Thyroid gland (tissue), 4 donors: ENCODE measurements at places on chromosomes 5 and 9. TPM values are rescaled to one million over a fixed set of nuclear protein-coding genes. Genes with fewer than 3 reads are reported as not detected.

Gene KIF4B
- not detected for total RNA-seq

Gene SGCD
- total RNA-seq, result 7.4 TPM

Gene HRH2
- 2.3 TPM for total RNA-seq

Gene FCN2
- total RNA-seq, result 16.5 TPM

Gene GFI1B
- total RNA-seq, result not detected

Gene PCA3
- not detected for total RNA-seq
